ENCODE measurements at places on chromosomes 7 and 10. TPM values are rescaled to one million over a fixed set of nuclear protein-coding genes. Genes with fewer than 3 reads are reported as not detected.

Gene AZGP1
- not detected for total RNA-seq

- no peak for DNase-seq
These were observed 3.8 kb downstream of the AHCYL2 start for GRCh38 chr7:129228633-129229032.

GRCh38 chr7:272108-272615, 17.8 kb upstream of the FOXL3 start:
- no peak for DNase-seq

GRCh38 chr10:99360934-99361333, 31.8 kb downstream of the CNNM1 start:
- DNase-seq: no peak

DNA sequence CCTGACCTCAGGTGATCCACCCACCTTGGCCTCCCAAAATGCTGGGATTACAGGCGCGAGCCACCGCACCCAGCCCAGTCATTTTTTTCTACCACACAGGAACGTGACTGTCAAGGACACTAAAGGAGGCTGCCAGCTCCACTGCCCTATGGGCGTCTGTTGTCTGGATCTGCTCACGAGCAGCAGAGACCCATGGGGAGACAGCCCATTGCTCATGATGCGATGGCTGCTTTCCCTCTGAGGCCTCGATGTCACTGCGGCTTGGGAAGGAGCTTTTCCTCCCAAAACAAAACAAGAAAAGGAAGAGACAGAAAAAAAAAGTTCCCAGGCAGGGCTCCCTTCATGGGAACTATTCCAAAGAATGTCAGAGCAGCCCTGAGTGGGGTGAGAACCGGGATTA, 70.5 kb downstream of the DENND2A start:
- DNase-seq: no peak

GRCh38 chr7:144455040-144455404, 51.5 kb upstream of the NOBOX start:
- DNase-seq: no peak

- DNase-seq: no peak
These were observed 2.9 kb downstream of the LRMDA start for GRCh38 chr10:75434291-75434690.

Gene CLCN1
- total RNA-seq: not detected

DNA sequence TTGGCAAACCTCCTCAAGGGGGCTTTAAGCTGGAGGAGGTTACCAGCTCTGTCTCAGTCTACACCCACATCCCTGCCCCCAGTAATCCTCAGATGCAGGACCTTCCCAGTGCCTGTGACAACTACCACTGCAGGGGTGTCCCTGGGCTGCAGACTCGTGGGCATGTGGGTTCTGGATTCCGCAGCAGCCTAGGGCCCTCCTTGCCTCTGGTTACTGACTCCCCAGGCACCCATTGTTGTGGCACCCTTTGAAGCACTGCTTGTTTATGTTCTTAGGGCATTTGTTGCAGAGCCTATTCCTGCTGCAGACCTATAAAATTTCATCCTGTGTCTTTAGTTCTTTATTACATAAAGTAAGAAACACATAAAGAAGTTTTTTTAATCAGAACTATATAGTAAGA, 51.1 kb upstream of the GJD4 start:
- no peak for DNase-seq

Gene MYL10
- not detected for total RNA-seq

- no peak for DNase-seq
These were observed 5.2 kb downstream of the MARVELD1 start for GRCh38 chr10:97718659-97719142.

DNA sequence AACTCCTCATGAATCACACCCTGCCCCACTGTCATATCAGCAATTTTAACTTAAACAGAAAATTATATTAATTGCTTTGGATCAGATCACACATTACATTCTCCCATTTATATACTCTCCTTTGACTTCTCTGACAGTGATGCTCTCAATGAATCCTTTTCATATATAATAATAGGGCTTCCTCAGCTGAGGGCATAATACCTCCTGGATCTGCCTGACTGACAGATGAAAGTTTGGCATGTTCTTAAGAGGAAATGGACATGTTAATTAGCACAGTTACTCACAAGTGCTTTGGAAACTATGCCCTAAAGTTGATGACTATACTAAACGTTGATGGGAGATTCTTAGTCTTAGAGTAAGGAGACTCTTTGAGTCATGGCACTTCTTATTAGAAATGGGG, 478.2 kb upstream of the LRRN3 start:
- DNase-seq: no peak

- DNase-seq: no peak
These were observed 523.7 kb downstream of the TCERG1L start for GRCh38 chr10:130787821-130788220.

DNA sequence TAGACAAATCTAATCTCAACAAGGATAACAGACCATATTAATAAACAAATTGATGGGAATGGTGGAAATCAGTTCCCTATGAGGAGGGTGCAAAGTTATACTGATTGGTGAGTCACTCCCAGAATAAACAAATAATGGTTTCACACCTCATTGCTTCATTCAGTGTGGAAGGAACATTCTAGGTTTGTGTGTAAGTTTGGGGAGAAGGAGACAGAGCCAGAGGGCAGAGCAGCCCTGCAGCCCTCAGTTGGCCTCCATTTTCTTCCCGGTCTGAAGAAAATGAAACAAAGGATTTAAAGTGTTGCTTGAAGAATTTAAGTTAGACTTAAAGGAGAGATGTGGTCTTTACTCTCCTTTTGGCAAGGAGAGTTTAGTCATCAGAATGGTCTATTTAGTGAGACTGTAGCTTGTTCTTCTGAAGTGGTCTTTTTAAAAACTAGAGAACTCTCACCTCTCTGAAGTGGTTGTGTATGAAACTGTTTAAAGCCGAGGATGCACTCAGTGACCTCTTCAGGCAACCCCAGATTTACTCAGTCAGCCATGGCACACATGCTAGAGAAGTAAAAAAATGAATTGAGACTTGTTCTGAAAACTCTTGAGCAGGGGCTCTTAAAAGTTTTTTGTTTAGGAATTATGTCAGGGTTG, 27.2 kb downstream of the IKZF1 start:
- no peak for DNase-seq

Gene HOXA5
- 21.4 TPM for total RNA-seq

- peak; percentile 62 for DNase-seq
These were observed 240.9 kb upstream of the KAT6B start for GRCh38 chr10:74585231-74586087.

- DNase-seq: no peak
These were observed 15.6 kb upstream of the TEX36 start for GRCh38 chr10:125698481-125698998.

Gene TRIM4
- total RNA-seq: 19.1 TPM

GRCh38 chr10:2839081-2839725, 228.1 kb upstream of the PFKP start:
- DNase-seq: peak; percentile 48

Gene STEAP4
- total RNA-seq: not detected

Gene PRPS1L1
- not detected for total RNA-seq

- no peak for DNase-seq
These were observed 81.7 kb downstream of the APBB1IP start for GRCh38 chr10:26519803-26520202.

Gene CHST3
- 11.5 TPM for total RNA-seq

DNA sequence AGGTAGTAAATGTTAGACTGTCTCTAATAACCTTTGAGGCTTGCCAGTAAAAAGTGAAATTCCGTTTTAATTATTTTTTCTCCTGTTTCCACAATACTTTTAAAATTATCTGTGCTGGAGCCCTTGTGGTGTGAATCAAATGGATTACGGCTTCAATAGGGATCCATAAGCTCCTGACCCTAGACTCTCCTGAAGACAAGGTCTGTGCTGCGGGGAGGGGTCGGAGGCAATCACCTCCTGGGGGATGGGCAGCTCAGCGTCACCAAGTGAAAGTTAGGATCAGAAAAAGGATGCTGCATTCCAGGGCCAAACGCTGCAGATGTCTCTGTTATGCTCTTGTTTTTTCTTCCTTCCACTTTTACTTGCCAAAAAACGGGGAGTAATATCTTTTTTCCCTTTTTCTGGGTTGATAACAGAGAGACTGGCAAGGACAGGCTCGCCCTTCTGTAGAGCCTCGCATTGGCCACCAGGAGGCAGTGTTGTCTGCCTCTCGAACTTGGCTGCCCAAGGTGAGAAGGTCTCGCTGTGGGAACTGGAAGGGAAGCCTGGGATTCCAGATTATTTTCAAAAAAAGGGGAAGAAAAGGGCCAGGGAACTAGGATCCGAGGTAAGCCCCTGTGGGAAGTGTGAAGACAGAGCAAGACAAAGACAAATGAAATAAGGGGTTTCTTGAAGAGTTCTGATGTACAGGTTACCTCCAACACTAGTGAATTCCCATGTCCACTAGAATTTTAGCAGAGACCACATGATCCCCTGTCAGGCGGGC, 621.9 kb downstream of the ACTR3B start:
- DNase-seq: no peak

DNA sequence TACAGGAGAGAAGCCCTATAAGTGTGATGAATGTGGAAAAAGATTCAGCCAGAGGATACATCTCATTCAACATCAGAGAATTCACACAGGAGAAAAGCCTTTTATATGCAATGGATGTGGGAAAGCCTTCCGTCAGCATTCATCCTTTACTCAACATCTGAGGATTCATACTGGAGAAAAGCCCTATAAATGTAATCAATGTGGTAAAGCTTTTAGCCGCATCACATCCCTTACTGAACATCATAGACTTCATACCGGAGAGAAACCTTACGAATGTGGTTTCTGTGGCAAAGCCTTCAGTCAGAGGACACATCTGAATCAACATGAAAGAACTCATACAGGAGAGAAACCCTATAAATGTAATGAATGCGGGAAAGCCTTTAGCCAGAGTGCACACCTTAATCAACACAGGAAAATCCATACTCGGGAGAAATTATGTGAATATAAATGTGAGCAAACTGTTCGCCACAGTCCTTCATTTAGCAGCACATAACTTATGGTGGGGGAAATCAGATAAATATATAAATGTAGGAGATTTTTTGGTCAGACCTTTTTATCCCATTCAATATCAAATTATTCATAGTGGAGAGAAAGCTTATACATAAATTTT, 12.1 kb upstream of the MRPS17 start:
- no peak for DNase-seq

- DNase-seq: no peak
These were observed 94.9 kb downstream of the SFMBT2 start for GRCh38 chr10:7315906-7316305.

Gene APBB1IP
- not detected for total RNA-seq

GRCh38 chr7:131745390-131746248, 189.2 kb upstream of the PODXL start:
- peak; percentile 50 for DNase-seq

Gene POLR2J3
- 63.1 TPM for total RNA-seq

DNA sequence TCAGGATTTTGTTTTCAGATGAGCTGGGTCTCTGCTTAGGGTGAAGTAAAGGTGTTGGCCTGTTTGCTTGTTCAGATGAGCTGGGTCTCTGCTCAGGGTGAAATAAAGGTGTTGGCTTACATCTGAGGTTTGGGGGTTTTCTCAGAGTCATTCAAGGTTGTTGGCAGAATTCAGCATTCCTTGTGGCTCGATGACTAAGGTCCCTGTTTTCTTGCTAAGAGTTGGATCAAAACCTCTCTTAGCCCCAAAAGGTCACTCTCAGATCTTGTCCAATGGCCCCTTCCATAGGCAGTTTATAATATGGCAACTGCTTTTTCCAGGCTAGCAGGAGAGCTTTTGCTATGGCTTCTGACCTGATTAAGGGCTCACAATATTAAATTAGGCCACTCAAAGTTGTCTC, 106.6 kb downstream of the ADAM22 start:
- no peak for DNase-seq

GRCh38 chr7:134811765-134812164, 32.3 kb downstream of the CALD1 start:
- DNase-seq: peak; percentile 62

Gene FRMPD2
- total RNA-seq: 0.42 TPM

Gene BTBD16
- total RNA-seq: 0.78 TPM

Gene ZNF736
- 9.0 TPM for total RNA-seq

- no peak for DNase-seq
These were observed 9.2 kb downstream of the MKX start for GRCh38 chr10:27736396-27736795.

- no peak for DNase-seq
These were observed 2.6 kb downstream of the ALDH18A1 start for GRCh38 chr10:95653895-95654294.

DNA sequence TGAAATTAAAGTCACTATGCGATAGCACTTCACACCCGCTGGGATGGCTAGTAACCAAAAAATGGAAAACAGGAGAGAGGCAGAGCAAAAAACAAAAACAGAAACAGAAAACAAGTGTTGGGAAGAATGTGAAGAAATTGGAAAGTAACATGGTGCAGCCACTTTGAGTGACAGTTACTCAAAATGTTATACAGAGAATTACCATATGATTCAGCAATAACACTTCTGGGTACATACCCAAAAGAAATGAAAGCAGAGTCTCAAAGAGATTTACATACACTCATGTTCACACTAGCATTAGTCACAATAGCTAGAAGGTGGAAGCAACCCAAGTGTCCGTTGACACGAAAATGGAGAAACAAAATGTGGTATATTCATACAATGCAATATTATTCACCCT, 88.6 kb upstream of the KCNIP2 start:
- DNase-seq: no peak

DNA sequence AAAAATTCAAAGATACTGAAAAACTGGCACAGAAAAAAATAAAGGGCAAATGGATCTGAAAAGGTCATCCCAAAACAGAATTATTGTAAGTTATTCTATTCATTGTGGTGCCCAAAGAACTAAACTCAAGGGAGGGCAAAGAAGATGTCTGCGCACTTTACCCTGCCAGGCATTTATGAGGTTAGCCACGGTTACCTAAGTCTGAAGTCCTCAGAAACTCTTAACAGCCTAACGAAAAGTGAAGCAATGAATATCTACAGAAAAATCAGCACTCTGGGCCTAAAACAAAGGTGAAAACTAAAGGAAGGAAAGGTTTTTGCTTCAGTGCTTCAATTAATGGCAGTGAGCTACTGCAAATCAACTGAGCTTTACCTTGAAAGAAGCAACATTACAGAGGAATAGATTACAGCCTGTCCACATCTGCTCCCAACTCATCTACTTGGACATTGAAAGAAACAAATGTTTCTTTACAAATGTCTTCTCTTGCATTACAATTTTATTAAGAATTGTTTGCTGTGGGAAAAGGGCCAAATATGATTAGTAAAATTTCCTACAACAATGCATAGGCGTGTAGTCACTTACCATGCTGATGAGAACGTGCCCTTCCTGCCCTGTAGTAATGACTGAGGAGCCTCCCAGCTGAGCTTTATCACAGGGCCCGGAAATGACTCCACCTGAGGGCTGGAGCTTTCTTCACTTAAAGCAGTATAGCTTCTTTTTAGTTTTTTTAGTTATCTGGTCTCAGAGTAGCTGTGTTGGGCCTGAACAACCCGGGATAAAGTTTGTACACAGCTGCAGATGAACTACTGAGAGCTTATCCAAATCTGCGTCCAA, at the start of gene TUBAL3:
TSS of gene TUBAL3 (minus strand) at position 621 of the 834 bp plus-strand sequence. CDS start at position 585, 36 bp downstream.
- peak; percentile 52 for DNase-seq

Gene PPP1R3C
- 0.74 TPM for total RNA-seq

GRCh38 chr10:35000936-35001335, 89.2 kb downstream of the CUL2 start:
- DNase-seq: no peak
